ENCODE measurements at places on chromosomes 1 and 21. TPM values are rescaled to one million over a fixed set of nuclear protein-coding genes. Genes with fewer than 3 reads are reported as not detected.

Gene SPRR2F
- total RNA-seq, result not detected

Gene S100A7
- not detected for total RNA-seq

Gene LAMC2
- 4.3 TPM for total RNA-seq

Gene KRTAP22-1
- total RNA-seq, result not detected

Gene TMEM81
- total RNA-seq, result 1.5 TPM

Gene C1orf210
- total RNA-seq, result 39.0 TPM

Gene NBL1
- 62.3 TPM for total RNA-seq

Gene ANXA9
- total RNA-seq, result 49.4 TPM

Gene TXNIP
- total RNA-seq, result 30.1 TPM

Gene AQP10
- not detected for total RNA-seq

Gene PLA2G2A
- 0.31 TPM for total RNA-seq

Gene UBAP2L
- total RNA-seq, result 73.0 TPM

Gene NPHP4
- 15.8 TPM for total RNA-seq

Gene EDARADD
- not detected for total RNA-seq

DNA sequence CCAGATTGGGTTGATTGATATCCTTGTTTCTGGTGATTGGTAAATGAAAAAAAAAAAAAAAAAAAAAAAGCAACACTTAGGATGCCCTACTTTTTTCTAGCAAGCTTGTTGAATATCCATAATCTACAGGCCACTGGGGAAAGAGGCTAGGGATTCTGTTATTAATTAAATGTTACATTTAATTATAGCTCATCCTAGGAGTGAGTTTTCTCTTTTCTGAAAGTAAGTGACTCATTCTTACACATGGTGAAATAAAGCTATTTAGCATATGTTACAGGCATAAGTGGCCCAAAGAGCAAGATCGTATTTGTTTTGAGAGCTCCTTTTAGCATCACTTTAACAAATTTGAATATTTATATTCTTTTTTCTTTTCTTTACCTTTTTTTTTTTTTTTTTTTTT is 94.5 kb downstream of the FNBP1L start:
- DNase-seq, result no peak

- no peak for DNase-seq
Observed at GRCh38 chr21:42492201-42492600, 3.8 kb downstream of the RSPH1 start.

DNA sequence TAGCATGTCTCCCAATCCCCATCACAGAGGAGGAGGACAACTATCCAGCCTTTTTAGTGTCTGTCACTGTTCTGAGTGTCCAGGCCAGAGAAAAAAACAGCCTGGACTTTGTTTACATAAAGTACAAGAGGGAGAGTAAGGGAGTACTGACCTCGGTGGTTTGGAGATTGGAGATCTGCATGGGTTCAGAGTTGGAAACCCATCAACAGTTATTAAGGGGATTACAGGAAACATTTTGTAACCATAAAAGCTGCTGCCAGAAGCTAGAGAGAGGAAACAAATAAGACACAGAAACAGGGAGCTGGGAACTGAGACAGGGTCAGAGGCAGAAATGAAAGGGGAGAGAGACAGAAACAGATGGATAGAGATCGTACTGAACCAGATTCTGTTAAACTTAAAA is 131.5 kb upstream of the CTTNBP2NL start:
- no peak for DNase-seq

DNA sequence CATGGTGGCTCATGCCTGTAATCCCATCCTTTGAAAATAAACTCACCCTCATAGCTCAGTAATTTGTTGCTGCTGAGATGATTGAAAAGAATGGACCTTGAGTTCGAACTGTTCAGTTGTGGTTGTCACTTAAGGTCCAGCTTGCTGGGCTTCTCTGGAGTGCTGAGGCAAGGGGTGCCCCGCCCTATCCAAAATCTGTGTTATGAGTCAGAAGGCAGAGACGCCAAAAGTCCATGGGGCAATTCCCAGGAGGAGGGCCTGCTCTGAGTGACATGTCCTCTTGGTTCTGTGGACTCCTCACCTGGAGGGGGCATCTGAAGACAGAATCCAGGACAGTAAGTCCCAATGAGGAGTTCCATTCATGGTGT is 64.8 kb downstream of the MYOM3 start:
- DNase-seq, result no peak

GRCh38 chr1:60864722-60865121 is 217.6 kb upstream of the NFIA start:
- no peak for DNase-seq

GRCh38 chr1:205056188-205056611 is 13.2 kb downstream of the CNTN2 start:
- DNase-seq, result no peak

DNA sequence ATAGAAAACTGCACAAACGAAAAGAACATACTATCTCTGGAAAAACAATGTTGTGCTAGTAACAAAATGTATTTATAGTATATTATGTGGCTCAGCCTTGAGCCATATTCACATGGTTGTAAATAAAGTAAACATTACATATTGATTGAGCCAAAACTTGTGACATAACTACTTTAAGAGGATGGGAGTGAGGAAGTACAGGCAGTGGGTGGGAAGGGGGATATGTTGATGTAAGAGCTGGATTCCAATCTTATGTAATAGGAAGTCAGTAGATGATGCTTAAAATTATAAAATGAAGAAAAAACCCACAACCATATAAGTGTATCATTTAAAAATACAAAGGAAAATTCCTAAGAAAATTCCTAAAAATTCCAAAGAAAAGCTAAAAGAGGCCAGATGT is 42.7 kb downstream of the RHOU start:
- no peak for DNase-seq

DNA sequence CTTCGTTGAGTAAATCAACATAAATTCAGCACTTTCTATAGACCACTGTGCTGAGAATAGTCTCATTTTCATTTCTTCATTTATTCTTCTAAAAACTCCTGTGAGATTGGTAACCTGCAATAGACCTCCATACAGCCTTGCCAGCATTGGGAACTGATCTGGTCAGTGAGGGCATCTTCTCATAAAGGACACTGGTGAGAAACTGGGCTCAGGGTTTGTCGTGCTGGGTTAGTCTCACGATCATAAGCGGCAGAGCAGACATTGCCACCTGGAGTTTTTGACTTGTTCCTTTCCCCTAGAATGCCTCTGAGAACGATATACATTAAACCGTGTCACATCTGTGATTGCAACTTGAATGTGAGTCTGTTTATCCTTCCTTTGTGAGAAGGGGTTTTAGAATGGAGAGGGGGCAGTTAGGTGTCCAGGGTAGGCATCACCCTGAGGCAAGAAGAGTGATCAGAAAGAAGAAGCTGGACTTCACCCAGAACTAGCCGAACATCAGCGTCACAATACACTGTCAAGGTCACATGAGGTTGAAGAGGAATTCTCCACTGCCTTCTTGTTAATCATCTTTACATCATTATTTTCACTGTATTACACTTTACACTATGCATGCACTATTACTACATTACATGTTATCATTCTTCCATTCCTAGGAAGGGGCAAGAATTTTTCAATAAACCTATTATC is 1.4 kb upstream of the TTLL7 start:
- DNase-seq, result no peak

DNA sequence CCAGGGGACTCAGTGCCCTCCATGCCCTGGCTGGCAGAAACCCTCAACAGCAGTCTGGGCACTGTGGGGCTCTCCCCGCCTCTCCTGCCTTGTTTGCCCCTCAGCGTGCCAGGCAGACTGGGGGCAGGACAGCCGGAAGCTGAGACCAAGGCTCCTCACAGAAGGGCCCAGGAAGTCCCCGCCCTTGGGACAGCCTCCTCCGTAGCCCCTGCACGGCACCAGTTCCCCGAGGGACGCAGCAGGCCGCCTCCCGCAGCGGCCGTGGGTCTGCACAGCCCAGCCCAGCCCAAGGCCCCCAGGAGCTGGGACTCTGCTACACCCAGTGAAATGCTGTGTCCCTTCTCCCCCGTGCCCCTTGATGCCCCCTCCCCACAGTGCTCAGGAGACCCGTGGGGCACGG is 2.8 kb upstream of the TAS1R3 start:
- DNase-seq, result no peak

DNA sequence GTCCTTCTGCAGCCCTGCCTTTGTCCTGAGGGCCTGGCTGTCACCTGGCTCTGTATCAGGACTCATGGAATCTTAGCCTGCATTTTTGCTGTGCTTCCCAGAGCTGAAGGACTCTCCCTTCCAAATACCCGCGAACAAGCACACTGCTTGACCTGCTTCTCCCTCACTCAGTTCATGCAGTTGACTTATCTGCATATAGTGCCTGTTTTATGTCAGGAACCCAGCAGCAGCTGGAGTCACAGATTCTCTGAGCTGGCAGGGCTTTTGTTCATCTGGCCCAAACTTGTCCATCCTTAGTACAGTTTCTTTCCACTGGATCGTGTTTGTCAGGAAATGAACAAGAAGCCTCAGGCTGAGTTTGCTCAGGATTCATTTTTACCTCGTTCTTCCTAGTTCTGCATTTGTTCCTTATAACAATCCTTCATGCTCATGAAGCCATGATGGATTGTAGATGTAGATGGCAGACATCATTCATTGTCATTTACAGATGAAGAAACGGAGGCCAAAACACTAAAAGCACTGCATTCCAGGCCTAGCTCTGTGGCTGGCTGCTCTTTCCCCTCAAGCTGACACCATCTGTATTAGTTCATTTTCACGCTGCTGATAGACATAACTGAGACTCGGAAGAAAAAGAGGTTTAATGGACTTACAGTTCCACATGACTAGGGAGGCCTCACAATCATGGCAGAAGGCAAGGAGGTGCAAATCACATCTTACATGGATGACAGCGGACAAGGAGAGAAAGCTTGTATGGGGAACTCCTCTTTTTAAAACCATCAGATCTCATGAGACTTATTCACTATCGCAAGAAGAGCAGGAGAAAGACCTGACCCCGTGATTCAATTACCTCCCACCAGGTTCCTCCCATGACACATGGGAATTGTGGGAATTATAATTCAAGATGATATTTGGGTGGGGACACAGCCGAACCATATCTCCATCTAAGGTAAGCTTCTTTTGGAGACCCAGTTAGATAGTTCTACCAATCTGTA is 150.9 kb downstream of the HIVEP3 start:
- no peak for DNase-seq

DNA sequence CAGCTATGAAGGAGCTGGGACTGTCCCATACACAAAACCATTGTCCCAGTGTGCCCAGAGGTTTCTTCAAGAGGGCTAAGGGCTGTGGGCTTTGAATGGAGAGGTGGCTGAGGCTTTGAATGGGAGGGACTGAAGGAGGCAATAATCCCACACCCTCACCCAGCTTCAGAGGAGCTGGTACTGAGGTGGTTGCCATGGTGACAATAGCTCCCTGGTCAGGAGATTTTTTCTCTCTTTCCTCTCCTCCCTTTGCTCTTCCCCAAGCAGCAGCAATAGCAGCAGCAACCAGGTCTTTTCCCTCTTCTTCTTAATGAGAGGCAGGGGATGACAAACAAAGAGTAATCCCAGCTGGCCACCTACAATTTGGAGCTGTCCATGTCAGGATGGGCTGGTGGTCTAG is 1.6 kb downstream of the HPCAL4 start:
- DNase-seq, result no peak

GRCh38 chr1:93579891-93580290 is 101.7 kb downstream of the BCAR3 start:
- peak; percentile 84 for DNase-seq

- no peak for DNase-seq
Observed at GRCh38 chr1:65412984-65413375, 7.5 kb upstream of the LEPR start.

- peak; percentile 36 for DNase-seq
Observed at GRCh38 chr1:23013657-23014056, 2.0 kb downstream of the TEX46 start.

DNA sequence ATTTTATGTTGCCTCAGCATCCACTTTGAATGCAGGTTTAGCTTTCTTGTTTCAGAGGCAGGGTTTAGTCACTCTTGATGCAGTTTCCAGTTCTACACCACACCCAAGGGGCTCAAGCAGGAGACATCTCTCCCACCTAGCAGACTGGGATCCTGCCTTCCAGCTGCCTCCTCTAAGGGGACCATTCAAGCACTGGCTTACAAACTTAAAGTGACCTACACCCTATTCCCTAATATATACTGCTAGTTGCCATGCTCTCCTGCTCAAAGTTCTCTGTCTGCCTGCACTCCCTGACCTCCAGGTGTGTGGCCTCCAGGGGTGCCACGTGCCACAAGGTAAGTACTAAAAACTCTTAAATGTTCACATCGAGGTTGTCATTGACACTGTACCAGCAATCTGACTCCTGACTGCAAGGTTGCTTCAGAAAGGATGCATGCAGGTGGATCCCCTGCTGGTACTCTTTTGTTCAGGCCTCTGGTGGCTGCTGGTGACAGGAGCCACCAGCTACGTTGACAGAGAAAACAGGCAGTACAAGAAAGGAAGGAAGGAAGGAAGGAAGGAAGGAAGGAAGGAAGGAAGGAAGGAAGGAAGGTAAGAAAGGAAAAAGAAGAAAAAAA is 185.9 kb downstream of the COQ8A start:
- DNase-seq, result no peak

DNA sequence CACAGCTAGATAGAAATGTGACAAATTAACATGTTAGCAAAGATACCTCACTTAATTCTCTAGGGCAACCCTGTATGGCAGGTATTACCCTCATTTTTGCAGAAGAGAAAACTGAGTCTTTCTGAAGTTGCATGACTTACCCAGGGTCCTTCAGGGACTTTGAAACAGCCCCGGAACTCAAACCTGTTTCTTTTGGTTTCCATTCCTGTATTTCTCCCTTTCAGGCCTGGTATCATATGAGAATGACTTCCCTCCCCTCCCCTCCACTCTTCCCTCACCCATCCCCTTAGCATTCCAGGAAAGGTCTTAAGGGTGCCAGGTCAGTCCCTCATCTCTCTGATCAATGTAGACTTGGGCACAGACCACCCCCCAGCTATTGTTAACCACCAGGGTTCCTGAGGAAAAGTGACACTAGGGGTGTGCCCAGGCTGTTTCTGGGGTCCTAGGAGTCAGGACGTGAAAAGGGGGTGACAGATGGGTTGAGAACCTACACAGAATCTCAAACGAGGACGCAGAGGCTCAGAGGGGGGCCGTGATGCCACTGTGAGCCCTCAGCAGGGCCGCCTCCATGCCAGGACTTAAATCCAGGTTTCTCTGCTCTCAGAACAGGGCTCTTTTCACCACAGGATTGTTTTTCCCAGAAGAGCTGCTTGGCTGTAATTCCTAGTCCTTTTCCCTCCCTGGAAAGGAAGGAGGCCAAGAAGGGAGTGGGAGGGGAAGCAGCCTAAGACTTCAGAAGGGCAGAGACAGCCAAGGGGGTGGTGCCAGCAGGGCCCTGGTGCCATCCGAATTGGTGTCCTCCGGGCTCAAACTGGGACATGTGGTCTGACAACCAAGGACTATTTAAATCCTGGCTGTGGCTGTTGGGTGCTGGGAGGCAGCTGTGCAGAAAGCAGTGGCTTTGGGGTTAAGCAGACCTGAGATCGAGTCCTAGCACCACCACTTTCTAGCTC is 2.1 kb upstream of the WASF2 start:
- DNase-seq, result no peak

- DNase-seq, result no peak
Observed at GRCh38 chr21:45595574-45596295, 47.8 kb upstream of the PCBP3 start.

GRCh38 chr1:117629625-117630422 is 24.0 kb downstream of the TENT5C start:
- no peak for DNase-seq

DNA sequence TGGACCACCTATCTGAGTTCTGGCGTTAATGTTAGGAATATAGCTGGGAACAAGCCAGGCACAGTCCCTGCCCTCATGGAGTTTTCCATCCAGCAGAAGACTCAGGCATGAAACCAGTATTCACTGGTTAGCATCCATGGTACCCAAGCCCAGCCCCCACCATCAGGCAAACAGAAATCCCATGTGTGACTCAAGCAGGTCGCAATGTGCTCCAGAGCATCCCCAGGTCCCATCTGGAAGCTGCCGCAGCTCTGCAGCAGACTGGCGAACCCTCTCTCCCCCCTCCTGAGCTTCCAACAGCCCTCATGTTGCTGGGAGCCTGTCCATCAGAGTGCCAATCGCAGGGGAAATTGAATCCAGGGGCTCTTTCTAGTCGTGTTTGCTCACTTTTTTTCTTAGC is 174.2 kb downstream of the RRAGC start:
- no peak for DNase-seq

All from HT-29 (cell line).